ENCODE measurements at places on chromosomes 2 and 18.

DNA sequence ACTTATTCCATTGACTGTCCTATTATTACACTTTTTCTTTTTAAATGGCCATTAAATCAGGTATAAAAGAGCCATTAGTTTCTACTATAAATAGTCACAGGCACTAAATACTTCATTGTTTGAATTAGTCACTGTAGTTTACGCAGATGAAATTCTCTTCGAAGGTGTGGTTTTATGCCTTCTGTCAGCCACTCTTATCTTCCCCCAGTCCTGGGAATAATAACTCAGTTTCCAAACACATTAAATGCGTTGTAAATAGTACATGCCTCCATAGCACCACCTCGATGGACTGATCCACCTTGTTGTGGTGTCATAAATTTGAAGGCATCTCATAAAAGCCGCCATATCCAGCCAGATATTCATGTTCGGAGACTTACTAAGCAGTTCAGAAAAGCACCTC, 72.1 kb upstream of the PARD3B start:
- no peak for DNase-seq

DNA sequence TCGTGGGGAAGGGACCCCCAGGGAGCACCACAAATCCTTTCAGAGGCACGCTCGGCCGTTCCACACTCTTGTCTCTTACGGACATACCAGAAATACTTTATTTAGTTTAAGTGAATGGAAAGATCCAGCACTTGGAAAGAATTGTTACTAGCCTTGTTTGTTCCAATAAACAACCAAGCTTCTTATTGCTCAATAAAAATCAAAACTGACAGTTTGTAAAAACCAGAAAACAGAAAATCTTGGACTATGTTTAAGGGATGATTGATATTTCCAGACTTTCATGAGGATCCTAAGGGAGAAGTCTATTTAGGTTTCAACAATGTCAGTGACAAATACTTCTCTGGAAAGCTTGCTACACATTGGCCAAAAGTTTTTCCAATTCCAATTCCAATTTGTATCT, 31.6 kb upstream of the CCBE1 start:
- no peak for DNase-seq

GRCh38 chr2:178008636-178009289, 63.8 kb downstream of the PDE11A start:
- no peak for DNase-seq

- DNase-seq: no peak
These were observed 306.5 kb upstream of the GULP1 start for GRCh38 chr2:187985195-187985594.

DNA sequence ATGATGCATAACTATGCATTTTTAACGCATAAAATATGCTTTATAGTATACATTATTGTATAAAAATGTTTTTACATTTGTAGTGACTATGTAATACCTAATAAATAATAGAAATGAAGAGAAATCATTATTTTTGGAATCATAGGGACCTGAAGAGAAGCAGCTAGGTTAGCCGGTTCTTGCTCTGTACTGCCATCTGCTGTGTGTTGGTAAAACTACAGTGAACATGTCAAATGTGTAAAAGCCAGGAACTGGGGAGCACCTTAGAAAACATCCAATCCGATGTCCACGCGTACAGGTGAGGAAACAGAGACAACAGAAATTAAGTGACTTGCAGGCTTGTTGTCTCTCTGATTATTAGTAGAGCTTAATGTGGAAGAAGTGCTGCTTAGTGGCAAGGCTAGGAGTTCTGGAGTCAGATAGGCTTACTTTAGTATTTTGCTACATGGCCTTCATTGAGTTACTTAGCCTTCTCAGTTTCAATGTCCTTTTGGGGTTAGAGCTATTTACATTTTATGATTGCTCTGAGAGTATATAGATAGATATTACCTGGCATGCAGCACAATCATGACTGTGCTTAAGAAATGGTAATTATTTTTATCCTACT, 386.5 kb downstream of the DLGAP1 start:
- DNase-seq: peak; percentile 45

DNA sequence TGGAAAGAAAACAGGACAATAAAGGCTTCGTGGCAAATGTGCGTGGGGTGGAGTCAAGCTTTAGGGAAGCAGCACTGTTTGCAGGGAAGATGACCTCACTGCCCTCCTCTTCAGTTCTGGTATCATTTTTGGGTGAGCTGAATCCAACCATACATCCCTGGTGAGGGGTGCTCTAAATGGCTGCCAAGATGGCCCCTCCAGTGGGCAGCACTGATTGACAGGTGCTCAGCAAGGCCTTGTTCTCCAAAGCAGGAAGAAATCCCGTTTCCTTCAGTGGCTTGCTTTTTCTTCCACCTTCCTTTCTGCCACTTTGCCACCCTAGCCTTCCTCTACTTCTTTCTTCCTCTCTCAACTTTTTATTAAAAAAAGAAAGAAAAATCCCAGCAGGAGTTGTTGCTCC, 132.8 kb upstream of the SP5 start:
- no peak for DNase-seq

DNA sequence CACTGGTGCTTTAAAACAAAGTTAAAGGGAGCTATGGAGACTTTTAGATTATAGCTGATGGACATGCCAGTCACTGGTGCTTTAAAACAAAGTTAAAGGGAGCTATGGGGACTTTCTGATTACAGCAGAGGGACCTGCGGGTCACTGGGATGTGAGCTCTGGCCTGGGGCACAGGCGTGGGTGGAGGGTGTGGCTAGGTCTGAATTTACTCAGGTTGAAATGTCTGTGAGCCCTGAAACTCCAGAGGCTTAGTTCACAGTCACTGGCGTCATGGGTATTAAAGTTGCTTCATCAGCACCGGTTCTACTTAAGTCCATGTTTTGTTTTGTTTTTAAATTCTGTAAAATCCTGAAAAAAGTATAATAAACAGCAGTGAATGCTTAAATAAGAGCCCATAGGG, 49.0 kb upstream of the TMEM18 start:
- no peak for DNase-seq

- DNase-seq: no peak
These were observed 192.2 kb downstream of the HDAC4 start for GRCh38 chr2:239208465-239209180.

DNA sequence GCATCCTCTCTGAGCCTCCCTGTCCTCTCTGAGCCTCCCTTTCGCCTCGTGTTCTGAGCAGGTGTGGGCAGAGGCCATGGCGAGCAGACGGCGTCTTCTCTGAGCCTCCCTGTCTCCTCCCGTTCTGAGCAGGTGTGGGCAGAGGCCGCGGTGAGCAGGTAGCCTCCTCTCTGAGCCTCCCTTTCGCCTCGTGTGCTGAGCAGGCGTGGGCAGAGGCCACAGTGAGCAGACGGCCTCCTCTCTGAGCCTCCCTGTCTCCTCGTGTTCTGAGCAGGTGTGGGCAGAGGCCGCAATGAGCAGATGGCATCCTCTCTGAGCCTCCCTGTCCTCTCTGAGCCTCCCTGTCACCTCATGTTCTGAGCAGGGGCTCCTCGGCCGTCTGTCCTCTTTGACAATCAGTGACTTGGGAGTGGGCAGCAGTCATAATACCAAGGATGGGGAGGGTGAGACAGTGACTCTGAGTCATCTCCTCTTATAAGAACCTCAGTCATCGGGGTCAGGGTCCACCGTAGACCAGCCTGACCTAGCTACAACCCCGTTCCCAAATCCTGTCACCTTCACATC, 395.1 kb upstream of the SALL3 start:
- DNase-seq: no peak

GRCh38 chr2:198638577-198638976, 819.2 kb downstream of the SATB2 start:
- DNase-seq: no peak

- no peak for DNase-seq
These were observed 347.0 kb upstream of the ID2 start for GRCh38 chr2:8334866-8335325.

DNA sequence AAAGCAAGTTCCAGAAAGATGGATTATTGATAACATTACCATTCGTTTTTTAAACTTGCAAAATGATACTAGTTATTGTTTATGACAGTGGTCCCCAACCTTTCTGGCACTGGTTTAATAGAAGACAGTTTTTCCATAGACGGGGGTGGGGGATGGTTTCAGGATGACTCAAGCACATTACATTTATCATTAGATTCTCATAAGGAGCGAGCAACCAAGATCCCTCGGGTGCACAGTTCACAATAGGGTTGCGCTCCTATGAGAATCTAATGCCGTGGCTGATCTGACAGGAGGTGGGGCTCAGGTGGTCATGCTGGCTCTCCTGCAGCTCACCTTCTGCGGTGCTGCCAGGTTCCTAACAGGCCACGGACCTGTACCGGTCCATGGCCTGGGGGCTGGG, 86.2 kb downstream of the BCL2 start:
- DNase-seq: no peak

DNA sequence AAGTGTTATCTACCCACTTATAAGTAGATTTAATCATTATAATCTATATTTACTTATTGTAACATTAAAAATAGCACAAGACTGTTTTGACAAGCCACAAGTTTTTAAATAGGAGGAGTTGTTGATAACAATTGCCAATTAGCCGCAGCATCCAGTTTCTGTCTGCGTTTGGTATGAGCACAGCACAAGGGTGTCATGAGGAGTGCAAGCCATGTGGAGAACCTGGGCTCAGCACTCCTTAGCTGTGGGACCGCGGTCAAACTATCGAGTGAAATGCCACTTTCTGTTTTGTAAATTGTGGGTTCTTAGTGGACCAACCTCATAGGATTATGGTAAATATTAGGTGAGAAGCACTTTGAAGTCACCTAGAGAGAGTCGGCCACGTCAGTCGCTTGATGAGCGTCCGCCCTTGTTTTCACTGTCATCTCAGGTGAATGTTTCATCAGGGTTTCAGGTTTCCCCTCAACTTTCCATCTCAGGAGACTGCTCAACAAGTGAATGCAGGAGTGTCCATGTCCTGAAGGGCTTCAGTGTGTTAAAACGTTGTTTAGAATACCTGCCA, 294.5 kb downstream of the ZNF407 start:
- DNase-seq: no peak

- no peak for DNase-seq
These were observed 4.6 kb upstream of the UGT1A5 start for GRCh38 chr2:233707940-233708644.

GRCh38 chr2:31241625-31242270, 7.8 kb downstream of the EHD3 start:
- DNase-seq: no peak

DNA sequence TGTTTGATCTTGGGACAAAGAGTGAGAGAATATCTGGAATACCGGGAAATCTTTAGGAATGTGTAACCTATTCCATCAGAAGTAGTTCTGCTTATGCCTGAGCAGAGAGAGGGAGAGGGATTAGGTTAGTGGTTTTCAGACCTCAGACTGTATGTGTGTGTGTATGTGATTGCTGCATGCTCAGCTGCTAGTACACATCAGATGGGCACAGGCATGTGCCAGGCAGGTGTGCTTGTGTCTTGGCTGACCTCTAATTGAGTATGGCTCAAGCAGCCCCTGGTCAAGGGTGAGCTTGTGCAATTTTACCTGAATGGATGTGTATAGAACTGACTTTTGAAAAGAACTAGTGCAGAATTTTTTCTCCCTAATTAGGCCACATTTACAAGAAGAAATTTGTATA, 91.2 kb downstream of the INSIG2 start:
- no peak for DNase-seq

GRCh38 chr18:49444581-49444980, 15.9 kb downstream of the DYM start:
- DNase-seq: no peak

GRCh38 chr2:110735366-110735765, 3.0 kb downstream of the ACOXL start:
- DNase-seq: no peak

- DNase-seq: no peak
These were observed 263.8 kb downstream of the KCNE4 start for GRCh38 chr2:223315813-223316212.

DNA sequence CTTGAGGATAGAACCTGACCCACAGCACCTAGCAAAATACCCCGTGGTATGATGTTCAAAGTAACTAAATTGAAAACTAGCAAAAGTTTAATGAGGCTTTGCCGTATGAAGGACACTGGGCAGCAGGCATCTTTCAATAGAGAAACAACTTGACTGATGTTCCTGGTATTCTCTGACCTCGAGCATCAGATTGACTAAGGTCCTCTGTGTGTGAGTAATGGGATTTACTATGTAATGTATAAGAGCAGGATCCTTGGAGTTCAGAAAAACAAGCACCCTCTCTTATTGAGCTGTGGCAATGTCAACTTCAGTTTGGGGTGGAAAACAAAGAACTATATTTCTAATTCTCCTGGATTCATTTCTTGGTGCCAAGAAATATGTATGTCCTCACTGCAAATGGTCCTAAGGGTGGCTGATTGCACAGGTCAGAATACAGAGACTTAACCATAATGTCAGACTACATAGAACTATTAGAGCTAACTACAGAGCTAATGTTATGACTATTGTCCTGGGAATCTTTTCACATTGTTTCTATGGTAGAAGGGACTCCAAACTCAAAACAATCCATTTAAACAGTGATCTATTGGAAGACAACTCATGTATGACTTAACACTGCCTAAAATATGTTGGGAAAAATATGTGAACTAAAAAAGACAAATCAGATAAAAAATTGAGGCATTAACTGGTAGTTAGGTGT, 4.4 kb downstream of the TNFAIP6 start:
- DNase-seq: no peak

DNA sequence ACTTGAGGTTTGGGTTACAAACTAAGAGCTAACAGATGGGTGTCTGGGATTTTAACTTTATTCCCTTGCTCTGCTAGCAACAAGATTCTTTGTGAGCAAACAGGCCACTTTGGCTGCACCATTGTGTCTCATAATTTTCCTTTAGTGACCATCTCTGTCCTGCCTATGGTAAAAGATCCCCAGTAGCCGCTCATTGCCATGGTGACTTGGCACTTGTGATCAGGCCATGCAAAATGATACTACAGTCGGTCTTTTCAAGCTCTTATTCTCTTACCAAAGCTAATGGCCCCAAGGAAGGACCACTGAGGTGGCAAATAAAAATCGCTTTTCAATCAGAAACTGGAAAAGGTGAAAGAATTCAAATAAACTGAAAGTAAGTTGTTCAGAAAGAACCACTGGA, 836.9 kb downstream of the MBD2 start:
- no peak for DNase-seq

- DNase-seq: no peak
These were observed 54.7 kb upstream of the ARL5A start for GRCh38 chr2:151882786-151883445.

DNA sequence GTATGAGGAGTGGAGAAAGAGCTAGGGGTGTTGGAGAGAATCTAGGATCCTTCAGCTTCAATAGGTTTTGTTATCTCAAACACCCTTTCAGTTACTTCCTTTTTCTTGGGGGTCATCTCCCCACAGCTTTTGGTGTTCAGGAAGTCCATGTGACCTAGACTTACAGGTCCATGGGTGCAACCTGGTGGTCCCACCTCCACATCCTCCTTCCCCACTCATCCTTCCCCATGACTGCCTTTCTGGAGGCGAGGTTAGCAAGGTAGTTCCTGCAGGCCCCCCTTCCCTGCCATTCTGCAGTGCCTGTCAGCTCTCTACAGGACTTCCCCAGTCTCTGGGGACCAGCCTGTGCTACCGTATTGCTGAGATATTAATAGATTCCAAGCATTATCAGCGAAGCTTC, 107.6 kb downstream of the TMEM17 start:
- no peak for DNase-seq

GRCh38 chr2:132589966-132590365, 80.0 kb downstream of the LYPD1 start:
- no peak for DNase-seq
